ENCODE measurements at places on chromosomes 5 and 9.
A peak's percentile ranks its signal among the peaks of the same experiment; 100 is the strongest.

- DNase-seq, result no peak
Measured at GRCh38 chr5:77662635-77663034, 24.1 kb upstream of the OTP start.

GRCh38 chr5:54024466-54024865 is 285.9 kb downstream of the ARL15 start:
- DNase-seq, result no peak

GRCh38 chr9:137422604-137423513 is at the start of the genes EXD3 and NOXA1:
Gene EXD3, minus strand, starts transcription at chr9:137423162. Its CDS starts 27,805 bp downstream, at chr9:137395357.
Gene NOXA1, plus strand, starts transcription at chr9:137423393. Its CDS starts 137 bp downstream, at chr9:137423530.
- DNase-seq, result peak; percentile 86

DNA sequence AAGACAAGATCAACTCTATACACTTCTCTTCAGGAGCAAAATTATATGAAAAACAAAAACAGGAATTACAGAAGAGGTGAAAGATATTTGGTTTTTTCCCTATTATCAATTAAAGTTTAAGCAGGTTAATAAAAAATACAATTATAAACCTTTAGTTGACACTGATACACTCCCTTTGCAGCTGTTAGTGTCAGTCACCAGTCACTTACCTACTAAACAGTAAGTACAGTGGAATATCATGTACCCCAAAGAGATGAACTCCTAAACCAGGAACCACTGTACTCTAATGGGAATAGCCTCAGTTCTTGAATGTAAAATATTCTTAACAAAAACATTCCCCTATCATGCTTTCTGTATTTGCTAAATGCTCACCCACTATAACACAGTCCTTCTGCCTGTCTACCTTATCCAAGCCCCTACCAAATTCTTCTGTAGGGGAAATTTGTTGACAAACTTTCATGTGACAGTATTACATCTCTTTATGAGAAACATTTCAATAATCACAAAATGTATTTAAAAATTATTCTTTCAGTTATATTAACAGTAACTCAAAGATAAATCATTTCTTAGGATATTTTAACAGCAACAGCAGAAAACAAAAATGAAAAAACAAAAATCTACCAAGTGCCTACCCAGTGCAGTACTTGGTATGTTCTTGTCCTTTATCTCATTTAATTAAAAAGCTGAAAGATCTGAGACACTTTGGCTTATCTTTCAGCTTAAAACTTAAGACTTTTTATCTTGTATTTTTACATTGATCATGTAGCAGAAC is 212.8 kb downstream of the MLLT3 start:
- DNase-seq, result no peak

- DNase-seq, result no peak
Measured at GRCh38 chr9:89304020-89304833, 6.8 kb upstream of the CKS2 start.

- DNase-seq, result no peak
Measured at GRCh38 chr9:136013524-136014034, 52.4 kb upstream of the UBAC1 start.

GRCh38 chr5:68148096-68148495 is 67.5 kb upstream of the PIK3R1 start:
- no peak for DNase-seq

DNA sequence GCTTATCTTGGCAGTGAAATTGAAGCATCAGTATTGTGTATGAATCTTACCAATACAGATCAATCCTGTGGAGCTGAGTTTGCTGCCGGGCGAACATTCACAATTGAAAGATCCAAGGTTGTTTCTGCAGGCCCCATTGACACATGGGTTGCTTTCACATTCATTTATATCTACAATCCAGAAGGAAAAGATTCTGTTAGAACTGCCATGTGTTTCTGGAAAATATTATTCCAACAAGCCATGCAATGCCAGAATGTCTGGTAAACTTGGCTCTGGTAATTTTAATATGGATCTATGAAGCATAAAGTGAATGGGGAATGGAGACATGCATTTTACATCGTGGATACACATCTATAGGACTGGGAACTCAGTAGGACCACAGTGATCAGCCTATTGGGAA is 180.8 kb downstream of the FBN2 start:
- DNase-seq, result peak; percentile 36

- DNase-seq, result no peak
Measured at GRCh38 chr9:29882767-29883166, 2309.5 kb upstream of the C9orf72 start.

DNA sequence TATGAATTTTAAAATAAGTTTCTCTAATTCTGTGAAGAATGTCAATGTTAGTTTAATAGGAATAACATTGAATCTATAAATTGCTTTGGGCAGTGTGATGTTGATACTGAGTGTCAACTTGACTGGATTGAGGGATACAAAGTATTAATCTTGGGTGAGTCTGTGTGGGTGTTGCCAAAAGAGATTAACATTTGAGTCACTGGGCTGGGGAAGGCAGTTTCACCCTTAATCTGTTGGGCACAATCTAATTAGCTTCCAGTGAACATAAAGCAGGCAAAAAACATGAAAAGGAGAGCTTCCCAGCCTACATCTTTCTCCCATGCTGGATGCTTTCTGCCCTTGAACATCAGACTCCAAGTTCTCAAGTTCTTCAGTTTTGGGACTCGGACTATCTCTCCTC is 832.0 kb upstream of the ARRDC3 start:
- no peak for DNase-seq

GRCh38 chr5:54758038-54758437 is 227.4 kb downstream of the ESM1 start:
- no peak for DNase-seq

- no peak for DNase-seq
Measured at GRCh38 chr9:34635556-34635955, 2.0 kb downstream of the SIGMAR1 start.

DNA sequence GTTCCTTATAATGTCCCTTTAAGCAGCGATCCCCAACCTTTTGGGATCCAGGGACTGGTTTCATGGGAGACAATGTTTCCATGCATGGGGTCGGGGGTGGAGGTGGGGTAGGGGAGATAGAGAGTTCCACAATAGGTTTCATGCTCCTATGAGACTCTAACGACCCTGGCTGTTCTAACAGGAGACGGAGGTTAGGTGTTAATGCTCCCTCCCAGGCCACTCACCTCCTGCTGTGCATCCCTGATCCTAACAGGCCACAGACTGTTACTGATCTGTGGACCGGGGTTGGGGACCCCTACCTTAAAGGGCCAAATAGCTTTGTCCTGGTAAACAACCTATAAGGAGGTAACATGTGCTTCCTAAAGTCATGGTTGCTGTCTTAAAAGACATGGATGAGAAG is 602.5 kb upstream of the RGMB start:
- DNase-seq, result no peak

DNA sequence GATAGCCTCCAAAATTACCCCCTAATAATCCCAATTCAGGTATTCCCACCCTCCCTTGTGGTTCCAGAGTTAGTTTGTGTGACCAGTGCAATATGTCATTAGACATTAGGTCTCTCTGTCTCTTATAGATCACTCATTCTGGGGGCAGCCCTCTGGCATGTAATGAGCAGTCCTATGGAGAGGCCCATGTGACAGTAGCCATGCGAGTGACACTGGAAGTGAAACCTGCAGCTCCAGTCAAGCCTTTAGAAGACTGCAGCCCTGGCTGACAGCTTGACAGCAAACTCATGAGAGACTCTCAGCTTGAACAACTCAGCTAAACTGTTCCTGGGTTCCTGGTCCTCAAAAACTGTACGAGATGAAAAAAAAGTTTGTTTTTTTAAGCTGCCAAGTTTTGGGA is 54.0 kb upstream of the HSPB3 start:
- no peak for DNase-seq

Data from muscle of arm (tissue), 14 donors.